ENCODE measurements at places on chromosomes 2 and 18.

DNA sequence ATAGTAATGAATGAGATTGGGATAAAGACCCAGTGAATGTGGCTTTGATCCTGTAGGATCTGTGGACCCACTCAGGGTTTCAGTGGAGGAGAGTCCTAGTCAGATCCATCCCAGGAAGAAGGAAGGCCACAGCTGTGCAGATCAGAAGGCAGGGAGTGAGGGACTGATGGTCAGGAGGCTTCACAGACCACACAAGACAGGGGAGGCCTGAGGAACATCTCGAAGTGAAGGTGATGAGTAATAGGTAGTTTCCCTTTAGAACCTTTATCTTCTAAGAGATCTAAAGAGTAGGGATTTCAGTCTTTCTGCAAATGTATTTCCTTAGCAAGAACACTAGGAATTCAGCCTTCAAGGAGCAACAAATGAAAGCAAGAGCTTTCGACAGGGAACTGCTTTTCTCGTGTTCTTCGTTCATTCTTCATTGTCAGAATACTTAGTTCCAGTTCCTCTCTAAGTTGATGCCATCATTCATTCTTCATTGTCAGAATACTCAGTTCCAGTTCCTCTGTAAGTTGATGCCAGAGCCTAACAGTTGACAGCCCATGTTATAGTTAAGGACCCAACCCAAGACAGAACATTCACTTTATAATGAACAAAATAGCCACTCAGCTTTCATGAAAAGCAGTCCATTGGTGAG lies 150.2 kb upstream of the EPAS1 start:
- no peak for DNase-seq

GRCh38 chr18:79117385-79117784 lies 48.2 kb downstream of the ATP9B start:
- DNase-seq: no peak

- DNase-seq: no peak
Observed at GRCh38 chr2:95042472-95043271, 17.2 kb downstream of the MAL start.

GRCh38 chr2:133497270-133497893 lies 70.9 kb downstream of the NCKAP5 start:
- DNase-seq: no peak

- DNase-seq: no peak
Observed at GRCh38 chr2:185990861-185991525, 252.4 kb downstream of the FSIP2 start.

GRCh38 chr2:212914392-212914791 lies 237.0 kb downstream of the IKZF2 start:
- no peak for DNase-seq

DNA sequence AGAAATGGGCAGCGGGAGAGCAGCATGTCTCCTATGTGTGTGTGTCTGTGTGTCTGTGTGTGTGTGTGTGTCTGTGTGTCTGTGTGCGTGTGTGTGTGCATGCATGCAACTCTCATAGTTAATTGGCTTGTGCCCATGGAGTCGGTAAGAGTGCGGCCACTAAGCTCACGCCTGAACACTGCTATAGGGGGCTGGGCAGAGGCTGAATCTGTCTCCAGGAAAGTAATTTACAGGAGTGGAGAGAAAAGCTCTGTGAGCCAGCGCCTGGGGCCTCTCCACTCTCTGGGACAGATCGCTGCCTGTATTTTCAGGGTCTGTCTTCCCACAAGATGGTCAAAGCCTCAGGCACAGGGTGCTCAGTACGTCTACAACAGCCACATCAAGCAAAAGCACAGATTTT lies 553.4 kb downstream of the TNS1 start:
- no peak for DNase-seq

DNA sequence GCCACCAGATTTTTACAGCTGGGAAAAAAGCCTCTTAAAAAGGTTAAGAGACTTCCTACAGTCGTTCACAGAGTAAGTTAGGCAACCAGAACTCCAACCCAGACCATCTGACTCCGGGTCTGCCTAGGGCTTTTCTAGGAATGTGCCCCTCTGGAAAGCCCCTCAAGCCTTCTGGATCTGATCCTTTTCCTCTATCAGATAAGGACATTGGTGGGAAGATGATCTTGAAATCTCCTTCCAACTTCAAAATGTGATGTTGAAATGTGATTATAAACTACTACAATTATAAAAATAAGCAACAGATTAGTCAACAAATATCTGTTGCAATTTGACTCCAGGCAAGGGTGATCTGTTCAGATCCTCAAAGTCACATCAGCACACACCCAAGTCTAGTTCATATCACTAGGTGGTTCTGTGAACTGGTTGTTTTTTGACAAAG lies 270.4 kb downstream of the ARHGAP15 start:
- no peak for DNase-seq

DNA sequence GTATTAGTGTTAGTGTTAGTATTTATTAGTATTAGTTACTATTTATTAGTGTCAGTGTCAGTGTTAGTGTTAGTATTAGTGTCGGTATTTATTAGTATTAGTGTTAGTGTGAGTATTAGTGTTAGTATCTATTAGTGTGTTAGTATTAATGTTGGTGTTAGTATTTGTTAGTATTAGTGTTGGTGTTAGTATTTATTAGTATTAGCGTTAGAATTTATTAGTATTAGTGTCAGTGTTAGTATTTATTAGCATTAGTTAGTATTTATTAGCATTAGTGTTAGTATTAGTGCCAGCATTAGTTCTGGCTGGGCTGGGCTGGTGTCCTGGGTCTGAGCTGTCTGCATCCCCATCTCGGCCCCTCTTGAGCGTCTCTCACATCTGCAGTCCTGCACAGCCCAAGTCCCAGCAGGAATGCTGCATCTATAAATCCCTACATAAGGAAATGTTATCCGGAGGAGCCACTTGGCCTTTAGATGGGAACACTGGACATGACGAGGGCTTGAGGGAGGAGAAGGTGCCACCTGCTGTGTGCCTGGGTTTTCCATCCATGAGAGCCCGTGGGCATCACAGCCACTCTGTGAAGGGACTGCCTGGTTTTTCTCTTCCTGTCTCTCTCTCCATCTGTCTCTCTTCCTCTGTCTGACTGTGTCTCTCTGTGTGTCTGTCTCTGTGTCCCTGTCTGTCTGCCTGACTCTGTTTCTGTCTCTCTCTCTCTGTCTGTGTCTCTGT lies 33.6 kb downstream of the TWIST2 start:
- DNase-seq: no peak

DNA sequence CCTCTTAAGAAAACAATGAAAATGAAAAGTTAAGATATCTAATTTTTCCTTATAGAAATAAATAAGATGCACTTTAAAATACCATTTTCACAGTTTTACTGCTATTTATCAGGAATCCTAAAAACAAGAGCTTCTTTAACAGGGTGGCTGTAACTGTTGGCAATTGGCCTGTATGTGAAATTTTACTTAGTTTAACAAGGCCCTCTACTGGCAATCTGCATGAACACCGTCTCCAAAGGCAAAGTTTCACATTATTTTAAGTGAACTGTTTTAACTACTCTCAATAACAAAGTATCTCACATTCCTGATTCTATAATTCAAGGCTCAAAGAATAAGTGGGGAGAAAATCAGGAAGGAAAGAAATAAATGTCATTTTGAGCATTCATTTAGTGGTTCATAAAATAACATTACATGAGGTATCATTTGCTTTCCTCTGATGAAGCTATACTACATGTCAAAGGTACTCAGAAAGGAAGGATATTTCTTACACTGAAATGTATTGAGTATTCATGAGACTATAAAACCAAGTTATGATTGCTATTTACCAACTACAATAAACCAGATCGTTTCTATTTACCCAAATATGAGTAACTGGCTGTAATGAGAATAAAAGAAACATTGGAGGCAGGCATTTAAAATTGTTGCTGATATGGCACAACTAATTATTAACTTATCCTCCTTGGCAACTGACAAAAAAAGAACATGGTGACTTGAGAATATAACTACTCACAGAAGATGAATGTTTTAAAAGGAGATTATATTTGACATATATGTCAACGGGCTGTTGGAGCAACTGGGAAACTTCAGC lies 7.0 kb downstream of the NCKAP5 start:
- peak; percentile 27 for DNase-seq

- DNase-seq: peak; percentile 77
Observed at GRCh38 chr2:8544786-8545694, 136.8 kb upstream of the ID2 start.

- no peak for DNase-seq
Observed at GRCh38 chr2:95388091-95388692, 14.3 kb upstream of the FAHD2A start.

GRCh38 chr2:237122214-237122666 lies 36.6 kb downstream of the COPS8 start:
- peak; percentile 61 for DNase-seq

GRCh38 chr2:28454016-28454930 lies 41.6 kb upstream of the PLB1 start:
- no peak for DNase-seq

GRCh38 chr2:239629926-239630617 lies 229.3 kb upstream of the HDAC4 start:
- no peak for DNase-seq

DNA sequence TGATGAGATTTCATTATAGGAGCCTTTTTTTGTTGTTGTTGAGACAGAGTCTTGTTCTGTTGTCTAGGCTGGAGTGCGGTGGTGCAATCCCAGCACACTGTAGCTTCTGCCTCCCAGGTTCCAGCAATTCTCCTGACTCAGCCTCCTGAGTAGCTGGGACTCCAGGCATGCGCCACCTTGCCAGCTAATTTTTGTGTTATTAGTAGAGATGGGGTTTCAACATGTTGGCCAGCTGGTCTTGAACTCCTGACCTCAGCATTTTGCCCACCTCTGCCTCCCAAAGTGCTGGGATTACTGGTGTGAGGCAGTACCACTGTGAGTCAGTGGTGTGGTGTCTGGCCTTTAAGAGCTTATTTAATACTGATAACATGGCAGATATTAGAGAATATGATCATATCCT lies 60.1 kb downstream of the MOB4 start:
- no peak for DNase-seq

GRCh38 chr2:100141906-100142305 lies 484 bp downstream of the AFF3 start:
- DNase-seq: no peak

- no peak for DNase-seq
Observed at GRCh38 chr2:113081488-113082210, 13.9 kb downstream of the IL1F10 start.

DNA sequence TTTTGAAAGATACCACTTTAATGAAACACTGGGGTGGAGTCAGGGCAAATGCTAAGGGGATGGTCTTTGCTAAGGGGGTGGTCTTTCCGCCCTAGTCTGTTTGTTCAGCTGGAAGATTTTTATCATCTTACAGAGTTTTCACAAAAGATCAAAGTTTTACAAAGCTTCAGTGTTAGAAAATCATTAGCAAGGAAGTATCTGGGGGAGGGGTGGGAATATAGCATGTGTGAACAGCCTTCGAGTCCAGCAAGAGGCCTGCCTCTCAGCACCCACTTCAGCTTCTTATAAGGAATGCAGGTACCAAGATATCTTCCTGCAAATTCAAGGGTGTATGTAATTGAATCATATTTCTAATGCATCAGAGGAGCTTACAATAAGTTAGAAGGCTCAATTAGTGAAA lies 112.9 kb downstream of the RAPGEF4 start:
- DNase-seq: no peak

DNA sequence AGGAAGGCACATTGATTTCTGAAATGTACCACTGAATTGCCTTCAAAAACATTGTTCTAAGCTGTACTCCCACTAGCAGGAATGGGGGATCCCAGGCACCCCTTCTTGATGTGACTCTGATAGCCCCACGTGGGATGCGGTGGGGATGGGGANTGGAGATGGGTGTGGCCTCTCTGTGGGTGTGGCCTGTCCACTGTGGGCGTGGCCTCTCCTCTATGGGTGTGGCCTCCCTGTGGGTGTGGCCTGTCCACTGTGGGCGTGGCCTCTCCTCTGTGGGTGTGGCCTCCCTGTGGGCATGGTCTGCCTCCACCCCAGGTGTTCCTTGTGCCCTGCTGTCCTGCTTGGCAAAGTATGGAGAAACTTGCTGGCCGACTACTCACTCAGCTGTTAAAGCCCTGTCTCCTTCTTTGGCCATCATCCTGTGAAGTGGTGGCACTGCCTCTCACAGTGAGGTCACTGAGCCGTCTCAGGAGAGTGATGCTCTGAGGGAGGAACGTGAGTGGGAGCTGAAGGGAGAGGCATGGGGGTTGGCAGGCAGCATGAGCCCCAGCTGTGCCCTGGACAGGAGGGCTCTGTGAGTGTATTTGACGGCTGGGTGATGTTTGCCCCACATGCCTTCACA lies 6.7 kb upstream of the PARD6G start:
- DNase-seq: no peak

DNA sequence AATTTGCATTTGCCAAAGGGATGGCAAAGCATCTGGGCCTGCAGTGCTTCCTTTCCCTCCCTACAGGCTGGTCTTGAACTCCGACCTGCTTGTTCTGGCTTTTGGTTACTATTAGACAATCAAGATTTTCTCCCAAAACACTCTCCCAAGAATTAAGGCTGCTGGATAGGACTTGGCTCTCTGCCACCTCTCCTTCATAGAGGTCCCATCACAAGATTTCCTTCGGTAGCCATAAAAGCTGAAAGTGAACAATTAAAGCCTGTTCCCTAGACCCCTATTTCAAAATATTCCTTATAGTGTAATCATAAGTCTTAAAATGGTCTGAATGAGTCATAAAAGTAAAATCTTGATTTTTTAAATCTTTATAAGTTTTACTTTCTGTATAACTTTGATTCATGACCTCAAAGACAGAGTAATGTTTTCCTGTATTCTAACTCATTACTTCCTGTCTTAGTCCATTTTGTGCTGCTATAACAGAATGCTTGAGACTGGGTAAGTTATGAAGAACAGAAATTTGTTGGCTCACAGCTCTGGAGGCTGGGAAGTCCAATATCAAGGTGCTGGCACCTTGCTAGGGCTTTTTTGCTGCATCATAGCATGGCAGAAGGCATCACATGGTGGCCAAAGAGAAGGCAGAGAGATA lies 37.8 kb upstream of the TNP1 start:
- DNase-seq: no peak

DNA sequence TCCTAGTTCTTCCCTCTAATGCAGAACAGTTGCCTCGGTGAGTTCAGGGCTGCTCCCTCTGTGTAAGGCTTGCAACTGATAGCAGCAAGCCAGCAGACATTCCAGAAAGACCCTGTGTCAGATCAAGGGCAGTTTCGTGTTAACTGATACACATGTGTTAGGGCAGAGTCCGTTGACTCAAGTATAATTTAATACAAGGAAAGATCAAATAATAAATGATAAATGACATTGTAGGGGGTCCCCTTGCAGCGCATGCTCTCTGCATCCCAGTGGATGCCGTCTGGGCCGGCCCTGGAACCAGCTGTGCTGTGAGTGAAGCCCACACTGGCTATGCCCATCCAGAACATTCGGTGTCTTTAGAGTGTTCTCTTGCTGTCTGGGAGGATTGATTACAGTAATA lies 180.3 kb downstream of the AGAP1 start:
- no peak for DNase-seq

DNA sequence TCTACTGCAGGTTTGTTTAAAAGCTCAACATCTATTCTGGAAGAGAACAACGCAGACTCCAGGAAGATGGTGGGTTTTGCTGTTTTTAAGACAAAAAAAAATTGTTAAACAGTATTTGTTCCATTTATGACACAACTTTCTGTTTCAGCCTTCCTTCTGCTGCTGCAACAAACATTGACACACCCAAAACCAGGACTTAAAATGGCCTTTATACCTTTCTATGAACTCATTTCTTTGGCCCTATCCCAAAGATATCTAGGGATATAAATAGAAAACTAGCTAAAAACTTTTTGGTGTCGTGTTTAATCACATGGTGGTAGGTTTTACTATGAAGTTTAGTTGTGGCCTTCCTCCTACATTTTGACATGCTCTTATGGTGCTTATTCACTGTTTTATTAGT lies 964 bp upstream of the GALNT3 start:
- no peak for DNase-seq
